ENCODE measurements at places on chromosomes 2 and 18.

GRCh38 chr2:40251137-40251536 is 200.8 kb downstream of the SLC8A1 start:
- H3K4me1 ChIP-seq, result peaks cover 2% of the 10 kb centered on the region
- DNase-seq, result peak; percentile 17
- no peaks in the 10 kb centered on the region for H3K36me3 ChIP-seq

GRCh38 chr2:191664823-191665677 is 12.9 kb upstream of the NABP1 start:
- H3K27me3 ChIP-seq, result no peaks in the 10 kb centered on the region
- no peak overlapping the region for H3K4me3 ChIP-seq
- no peak overlapping the region for H3K27ac ChIP-seq

DNA sequence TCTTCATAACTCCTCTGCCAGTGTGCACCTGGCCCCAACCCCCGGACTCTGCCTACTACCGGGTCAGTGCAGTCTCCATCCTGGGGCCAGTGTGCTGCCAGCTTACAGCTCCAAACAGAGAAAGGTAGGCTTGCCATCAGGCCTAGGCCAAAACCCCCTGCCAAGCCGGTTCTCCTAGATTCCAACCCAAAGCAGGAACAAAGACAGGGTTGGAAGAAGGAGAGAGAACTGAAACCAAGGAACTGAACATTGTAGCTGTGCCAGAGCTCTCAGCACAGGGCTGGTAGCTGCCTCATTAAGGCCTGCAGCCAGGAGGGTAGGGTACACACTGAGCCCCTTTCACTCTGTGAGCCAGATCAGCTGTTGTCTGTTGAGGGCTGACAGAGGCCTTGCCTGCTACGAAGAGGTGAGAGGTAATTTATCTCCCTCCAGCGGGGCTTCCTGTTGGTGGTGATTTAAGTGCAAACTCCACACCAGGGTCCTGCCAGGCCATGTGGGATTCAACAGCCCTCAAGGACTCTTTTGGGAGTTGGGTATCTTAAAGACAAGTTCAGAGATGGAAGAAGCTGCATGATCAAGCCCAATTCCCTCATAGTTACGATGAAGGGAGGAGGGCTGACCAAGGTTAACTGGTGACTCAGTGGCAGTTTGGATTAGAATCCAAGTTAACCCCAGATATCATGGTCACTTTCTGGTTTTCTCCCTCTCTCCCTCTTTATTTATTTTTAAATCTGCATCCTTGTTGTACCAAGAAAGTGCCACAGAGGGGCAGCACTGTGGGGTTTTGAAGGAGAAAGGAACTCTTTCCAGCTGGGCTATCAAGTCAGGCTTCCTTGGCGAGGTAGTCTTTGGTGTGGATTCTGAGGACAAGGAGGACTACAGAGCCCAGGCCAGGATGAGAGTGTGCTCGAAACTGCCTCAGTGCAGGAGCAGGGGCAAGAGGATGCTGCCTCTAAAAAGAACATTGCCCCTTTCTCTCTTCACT is 48.1 kb downstream of the CYRIA start:
- no peaks in the 10 kb centered on the region for H3K36me3 ChIP-seq
- DNase-seq, result peak; percentile 21
- H3K4me1 ChIP-seq, result no peaks in the 10 kb centered on the region
- no peaks in the 10 kb centered on the region for H3K27me3 ChIP-seq
- H3K27ac ChIP-seq, result no peak overlapping the region

DNA sequence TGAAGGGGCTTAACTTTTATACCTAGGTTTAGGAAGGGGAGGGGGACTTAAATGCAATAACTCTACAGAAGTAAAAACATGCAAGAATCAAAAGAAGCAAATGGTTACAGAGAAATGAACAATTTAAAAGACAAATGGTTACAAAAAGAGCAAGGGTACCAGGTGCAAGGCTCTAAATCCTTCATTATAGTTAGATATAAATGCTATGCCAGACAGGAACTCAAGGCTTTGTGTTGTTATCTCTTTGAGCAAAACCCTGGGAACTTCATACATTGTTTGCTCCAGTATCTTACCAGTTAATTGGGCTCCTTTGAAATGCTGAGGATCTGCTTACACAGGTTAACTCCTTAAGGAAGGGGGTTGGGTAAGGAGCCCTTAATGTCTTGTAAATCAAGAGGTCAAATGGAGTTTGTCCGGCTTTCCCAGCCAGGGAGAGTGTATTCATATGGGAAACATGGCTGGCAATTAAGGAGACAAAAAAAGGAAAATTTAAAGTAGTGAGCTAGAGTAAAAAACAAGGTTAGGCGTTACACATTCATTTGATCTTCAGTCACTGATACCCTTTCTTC is 347.5 kb downstream of the CELF4 start:
- H3K27me3 ChIP-seq, result no peaks in the 10 kb centered on the region
- no peaks in the 10 kb centered on the region for H3K4me1 ChIP-seq
- no peak overlapping the region for H3K27ac ChIP-seq
- DNase-seq, result peak; percentile 8
- H3K4me3 ChIP-seq, result no peak overlapping the region

DNA sequence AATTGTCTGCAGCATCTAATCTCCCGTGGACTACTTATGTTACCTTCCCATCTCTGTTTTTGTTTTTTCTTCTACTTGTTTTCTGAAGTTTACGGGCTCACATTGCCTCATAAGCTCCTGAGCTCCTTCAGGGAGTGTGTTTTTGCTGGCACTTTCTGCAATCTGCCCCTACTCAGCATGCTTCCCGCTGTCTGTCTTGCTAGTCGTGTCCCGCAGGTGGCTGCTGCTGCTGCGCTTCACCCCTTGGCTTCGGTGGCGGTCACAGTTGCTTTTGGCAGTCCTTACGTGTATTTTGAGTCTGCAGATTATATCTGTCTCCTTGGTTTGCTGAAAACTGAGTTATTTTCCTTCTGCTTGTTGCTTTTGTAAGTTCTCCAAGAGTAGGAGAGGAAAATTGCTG is 37.3 kb downstream of the FER1L5 start:
- no peak overlapping the region for H3K4me3 ChIP-seq
- H3K27me3 ChIP-seq, result no peaks in the 10 kb centered on the region
- no peak overlapping the region for H3K27ac ChIP-seq
- peaks cover 4% of the 10 kb centered on the region for H3K4me1 ChIP-seq
- no peaks in the 10 kb centered on the region for H3K36me3 ChIP-seq

GRCh38 chr2:236546561-236547002 is 23.0 kb upstream of the ACKR3 start:
- H3K4me1 ChIP-seq, result peaks cover 4% of the 10 kb centered on the region
- H3K27me3 ChIP-seq, result no peaks in the 10 kb centered on the region
- H3K36me3 ChIP-seq, result no peaks in the 10 kb centered on the region
- no peak for DNase-seq
- no peak overlapping the region for H3K27ac ChIP-seq

DNA sequence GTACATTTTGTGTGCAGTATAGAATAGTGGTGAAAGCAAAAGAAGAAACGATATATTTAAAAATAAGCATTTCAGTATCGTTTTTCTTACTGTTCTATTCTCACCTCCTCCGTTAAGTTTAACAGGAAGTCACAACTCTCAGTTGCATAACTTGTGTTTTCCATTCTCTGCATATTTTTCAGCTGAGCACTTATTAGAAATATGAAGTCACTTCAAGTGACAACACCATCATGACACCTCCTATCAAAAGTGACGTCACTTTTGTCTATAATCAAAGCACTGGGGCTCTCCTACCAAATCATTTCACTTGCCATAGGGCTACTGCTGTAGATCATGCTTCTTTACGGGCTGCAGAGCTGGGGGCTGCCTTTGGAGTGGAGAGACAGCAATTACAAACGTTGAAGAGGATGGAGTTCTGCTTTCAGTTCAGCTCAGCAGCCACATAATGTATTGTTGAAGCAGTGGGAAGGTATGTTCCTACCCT is 36.3 kb downstream of the STAT4 start:
- H3K36me3 ChIP-seq, result no peaks in the 10 kb centered on the region
- no peak overlapping the region for H3K27ac ChIP-seq
- no peak for DNase-seq
- no peaks in the 10 kb centered on the region for H3K4me1 ChIP-seq

DNA sequence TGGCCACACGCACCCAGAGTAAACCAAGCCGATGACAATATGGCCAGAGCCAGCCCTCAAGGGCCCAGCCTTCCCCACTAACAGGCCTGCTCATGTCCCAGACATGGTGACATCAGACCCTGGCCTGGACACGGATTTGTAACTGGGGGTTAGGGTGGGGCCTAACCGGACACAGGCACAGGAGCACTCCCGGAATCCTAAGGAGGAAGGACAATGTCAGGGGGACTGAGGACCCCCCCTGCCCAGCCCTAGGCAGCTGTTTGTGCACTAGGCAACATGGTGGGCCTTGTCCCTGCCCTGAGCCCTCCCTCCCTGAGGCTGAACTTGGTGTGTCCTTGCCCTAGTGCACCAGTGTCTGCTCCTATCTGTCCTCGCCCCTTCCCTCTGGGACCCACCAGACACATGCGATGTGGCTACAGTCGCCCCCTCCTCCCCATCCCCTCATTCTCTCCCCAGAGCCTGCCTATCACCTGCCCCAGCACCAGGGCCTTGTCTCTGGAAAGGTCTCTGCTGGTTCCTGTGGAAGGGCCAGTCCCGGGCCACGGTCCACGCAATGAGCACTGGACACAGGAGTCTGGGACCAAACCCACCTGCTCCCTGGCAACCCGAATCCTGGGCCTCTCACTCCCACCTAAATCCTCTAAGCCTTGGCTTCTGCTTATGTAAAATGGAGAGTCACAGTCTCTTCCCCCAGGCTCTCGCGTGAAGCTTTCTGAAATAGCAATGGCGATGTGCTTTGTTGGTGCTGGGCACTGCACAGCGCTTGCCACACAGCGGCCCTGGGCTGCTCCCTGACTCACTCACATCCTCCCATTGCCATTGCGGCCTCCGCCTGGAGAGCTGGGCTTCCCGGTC is 76.5 kb upstream of the RAB6C start:
- H3K4me1 ChIP-seq, result no peaks in the 10 kb centered on the region
- H3K27ac ChIP-seq, result no peak overlapping the region
- H3K4me3 ChIP-seq, result no peak overlapping the region
- no peak for DNase-seq
- H3K36me3 ChIP-seq, result no peaks in the 10 kb centered on the region

DNA sequence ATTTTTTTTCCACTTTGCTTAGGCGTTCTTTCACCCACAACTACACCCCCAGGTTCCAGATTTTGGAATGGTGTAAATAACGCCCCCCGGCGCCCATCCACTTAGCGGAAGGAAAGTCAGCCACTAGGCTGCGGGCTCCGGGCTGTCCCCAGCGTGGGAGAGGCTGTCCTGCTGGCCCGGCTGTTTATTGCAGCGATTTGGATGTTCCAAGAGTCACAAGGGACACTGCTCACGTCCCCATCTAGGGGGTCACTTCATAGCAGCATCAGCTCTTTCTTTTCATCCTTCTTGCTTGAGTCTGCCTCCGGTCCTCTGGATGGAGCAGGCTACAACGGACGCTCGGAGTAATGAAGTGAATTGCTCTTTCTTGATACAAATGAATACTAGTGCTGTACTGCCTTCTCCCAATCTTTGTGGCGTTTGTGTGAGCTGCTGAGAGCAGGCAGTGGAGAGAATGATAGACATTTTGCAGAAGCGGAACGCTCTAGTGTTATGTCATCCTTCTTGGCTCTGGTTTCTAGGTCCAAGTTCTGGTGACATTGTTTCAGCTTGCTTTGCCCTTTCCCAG is 50.7 kb upstream of the PAIP2B start:
- peak; percentile 60 for DNase-seq
- H3K36me3 ChIP-seq, result no peaks in the 10 kb centered on the region
- peaks cover 9% of the 10 kb centered on the region for H3K4me1 ChIP-seq
- peaks cover 7% of the 10 kb centered on the region for H3K27me3 ChIP-seq
- peak overlapping the region; percentile 85 for H3K4me3 ChIP-seq

DNA sequence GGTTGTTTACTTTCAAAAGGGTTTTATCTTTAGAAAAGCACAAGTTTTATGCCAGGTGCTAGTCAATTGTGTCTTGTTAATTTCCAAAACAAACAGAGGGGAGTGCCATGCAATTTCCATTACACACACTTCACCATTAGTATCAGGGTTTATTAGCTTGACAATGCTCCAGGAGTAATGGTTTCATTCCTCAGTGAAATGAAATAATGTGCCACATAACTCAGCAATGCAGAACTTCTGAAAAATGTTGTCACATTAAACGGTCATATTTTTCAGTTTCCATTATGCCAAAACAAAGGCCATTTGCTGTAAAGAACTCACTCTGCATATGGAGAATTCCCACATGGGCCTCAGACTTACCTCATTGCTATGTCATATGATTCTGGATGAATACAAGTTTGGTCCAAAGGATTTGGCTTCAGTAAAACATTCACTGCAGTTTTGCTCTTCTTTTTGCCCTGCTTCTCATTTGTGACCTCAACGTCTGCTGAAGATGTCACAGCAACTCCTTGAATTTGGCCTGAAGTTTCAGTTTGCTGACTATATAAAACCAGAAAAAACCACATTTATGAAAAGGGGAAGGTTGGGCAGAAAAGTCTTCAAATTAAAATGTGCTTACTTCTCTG is 198.2 kb downstream of the SRBD1 start:
- H3K4me3 ChIP-seq, result no peak overlapping the region
- peaks cover 39% of the 10 kb centered on the region for H3K36me3 ChIP-seq
- no peak overlapping the region for H3K27ac ChIP-seq
- no peaks in the 10 kb centered on the region for H3K27me3 ChIP-seq

GRCh38 chr2:1793868-1794445 is 49.6 kb upstream of the PXDN start:
- no peak overlapping the region for H3K4me3 ChIP-seq
- H3K4me1 ChIP-seq, result no peaks in the 10 kb centered on the region
- no peaks in the 10 kb centered on the region for H3K36me3 ChIP-seq
- H3K27me3 ChIP-seq, result no peaks in the 10 kb centered on the region
- DNase-seq, result no peak
- H3K27ac ChIP-seq, result no peak overlapping the region

GRCh38 chr18:61946449-61946848 is 53.6 kb upstream of the RNF152 start:
- no peaks in the 10 kb centered on the region for H3K27me3 ChIP-seq
- H3K27ac ChIP-seq, result no peak overlapping the region
- DNase-seq, result no peak
- no peaks in the 10 kb centered on the region for H3K36me3 ChIP-seq
- peaks cover 29% of the 10 kb centered on the region for H3K4me1 ChIP-seq

- H3K4me3 ChIP-seq, result no peak overlapping the region
- H3K4me1 ChIP-seq, result no peaks in the 10 kb centered on the region
- no peaks in the 10 kb centered on the region for H3K27me3 ChIP-seq
- DNase-seq, result no peak
- H3K27ac ChIP-seq, result no peak overlapping the region
Observed at GRCh38 chr2:213490087-213490486, 205.8 kb downstream of the SPAG16 start.

GRCh38 chr2:152171718-152172117 is 3.8 kb downstream of the STAM2 start:
- H3K36me3 ChIP-seq, result no peaks in the 10 kb centered on the region
- H3K4me3 ChIP-seq, result no peak overlapping the region
- no peaks in the 10 kb centered on the region for H3K27me3 ChIP-seq
- no peak overlapping the region for H3K27ac ChIP-seq
- DNase-seq, result no peak
- peaks cover 4% of the 10 kb centered on the region for H3K4me1 ChIP-seq

- no peak overlapping the region for H3K27ac ChIP-seq
- peaks cover 12% of the 10 kb centered on the region for H3K4me1 ChIP-seq
- H3K27me3 ChIP-seq, result no peaks in the 10 kb centered on the region
- peaks cover 3% of the 10 kb centered on the region for H3K36me3 ChIP-seq
- no peak overlapping the region for H3K4me3 ChIP-seq
Observed at GRCh38 chr2:168089200-168089599, 158.2 kb downstream of the STK39 start.

- H3K36me3 ChIP-seq, result no peaks in the 10 kb centered on the region
- no peak for DNase-seq
- H3K27ac ChIP-seq, result no peak overlapping the region
- H3K4me3 ChIP-seq, result no peak overlapping the region
- H3K4me1 ChIP-seq, result no peaks in the 10 kb centered on the region
- no peaks in the 10 kb centered on the region for H3K27me3 ChIP-seq
Observed at GRCh38 chr18:11489266-11489899, 120.0 kb upstream of the SLC35G4 start.

Measured in neuronal stem cell (in vitro differentiated cells).